ENCODE measurements at places on chromosomes 1 and 21.

DNA sequence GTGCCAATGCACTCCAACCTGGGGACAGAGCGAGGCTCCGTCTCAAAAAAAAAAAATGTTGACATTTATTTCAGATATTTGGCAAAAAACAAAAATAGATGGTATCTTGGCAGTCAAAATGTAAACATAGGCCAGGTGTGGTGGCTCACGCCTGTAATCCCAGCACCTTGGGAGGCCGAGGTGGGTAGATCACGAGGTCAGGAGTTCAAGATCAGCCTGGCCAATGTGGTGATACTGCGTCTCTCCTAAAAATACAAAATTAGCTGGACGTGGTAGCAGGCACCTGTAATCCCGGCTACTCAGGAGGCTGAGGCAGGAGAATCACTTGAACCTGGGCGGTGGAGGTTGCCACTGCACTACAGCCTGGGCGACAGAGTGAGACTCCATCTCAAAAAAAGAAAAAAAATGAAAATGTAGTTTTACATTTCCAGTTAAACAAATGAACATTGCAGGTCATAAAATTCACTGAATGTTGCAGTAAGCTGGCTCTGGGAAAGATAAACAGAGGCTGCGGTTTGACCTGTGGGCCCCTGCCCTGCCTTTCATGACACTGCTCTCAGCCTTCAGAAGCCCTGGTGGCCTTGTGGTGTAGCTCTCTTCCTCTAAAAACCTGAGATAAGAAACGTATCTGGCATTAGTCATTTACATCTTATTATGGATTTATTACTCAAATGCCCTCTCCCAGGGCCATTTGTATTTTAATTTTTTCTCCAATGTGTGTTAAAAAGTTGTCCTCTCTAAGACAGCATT lies 12.2 kb upstream of the SLC44A3 start:
- DNase-seq = no peak

GRCh38 chr21:39575775-39576174 lies 37.0 kb upstream of the B3GALT5 start:
- no peak for DNase-seq

DNA sequence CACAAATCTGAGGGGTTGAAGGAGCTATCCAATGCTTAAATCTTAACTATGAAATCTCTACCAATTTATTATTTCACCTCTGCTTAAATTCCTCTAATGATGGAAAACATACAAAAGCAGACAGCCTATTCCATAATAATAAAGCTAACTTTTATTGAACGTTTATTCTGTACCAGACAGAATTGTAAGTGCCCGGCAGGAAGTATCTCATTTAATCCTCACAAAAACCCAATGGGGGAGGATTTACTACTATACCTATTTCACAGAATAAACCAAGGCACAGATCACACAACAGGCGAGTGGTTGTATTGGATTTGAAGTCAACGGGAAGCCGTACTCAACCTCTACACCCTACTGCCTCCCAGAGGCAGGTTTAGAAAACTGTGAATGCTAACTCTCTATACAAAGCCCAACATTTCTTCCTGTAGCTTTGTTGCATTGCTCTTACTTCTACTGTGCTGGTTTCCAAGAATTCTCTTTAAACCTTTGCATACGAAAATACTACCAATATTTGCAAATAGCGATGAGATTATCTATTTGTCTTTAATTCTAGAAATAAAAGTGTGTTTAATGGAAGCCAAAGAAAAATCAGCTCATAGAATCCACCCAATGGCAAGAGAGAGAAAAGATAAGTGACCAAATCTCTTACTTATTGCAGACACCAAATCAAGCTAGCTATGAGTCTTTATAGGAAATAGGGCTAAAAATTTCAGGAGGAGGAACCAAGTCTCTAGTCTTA lies 33.5 kb upstream of the C1orf53 start:
- peak; percentile 46 for DNase-seq

DNA sequence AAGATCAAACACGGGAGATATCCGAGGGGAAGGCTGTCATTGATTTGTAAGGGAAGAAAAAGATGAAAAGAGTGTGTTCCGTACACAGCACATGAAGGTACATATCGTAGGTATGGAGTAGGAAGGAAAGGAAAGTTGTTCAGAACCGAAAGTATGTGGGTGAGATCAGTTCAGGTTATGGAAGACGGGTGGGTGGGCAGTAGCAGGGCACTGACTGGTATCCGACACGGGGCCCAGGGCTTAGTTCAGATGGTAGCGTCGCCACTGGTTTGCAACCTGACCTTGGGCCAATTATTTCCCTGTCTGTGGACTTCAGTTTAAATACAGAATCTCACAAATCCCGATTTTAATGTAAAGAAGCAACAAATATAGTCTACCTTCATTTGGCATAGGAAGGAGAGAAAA lies 27.8 kb upstream of the A3GALT2 start:
- no peak for DNase-seq

DNA sequence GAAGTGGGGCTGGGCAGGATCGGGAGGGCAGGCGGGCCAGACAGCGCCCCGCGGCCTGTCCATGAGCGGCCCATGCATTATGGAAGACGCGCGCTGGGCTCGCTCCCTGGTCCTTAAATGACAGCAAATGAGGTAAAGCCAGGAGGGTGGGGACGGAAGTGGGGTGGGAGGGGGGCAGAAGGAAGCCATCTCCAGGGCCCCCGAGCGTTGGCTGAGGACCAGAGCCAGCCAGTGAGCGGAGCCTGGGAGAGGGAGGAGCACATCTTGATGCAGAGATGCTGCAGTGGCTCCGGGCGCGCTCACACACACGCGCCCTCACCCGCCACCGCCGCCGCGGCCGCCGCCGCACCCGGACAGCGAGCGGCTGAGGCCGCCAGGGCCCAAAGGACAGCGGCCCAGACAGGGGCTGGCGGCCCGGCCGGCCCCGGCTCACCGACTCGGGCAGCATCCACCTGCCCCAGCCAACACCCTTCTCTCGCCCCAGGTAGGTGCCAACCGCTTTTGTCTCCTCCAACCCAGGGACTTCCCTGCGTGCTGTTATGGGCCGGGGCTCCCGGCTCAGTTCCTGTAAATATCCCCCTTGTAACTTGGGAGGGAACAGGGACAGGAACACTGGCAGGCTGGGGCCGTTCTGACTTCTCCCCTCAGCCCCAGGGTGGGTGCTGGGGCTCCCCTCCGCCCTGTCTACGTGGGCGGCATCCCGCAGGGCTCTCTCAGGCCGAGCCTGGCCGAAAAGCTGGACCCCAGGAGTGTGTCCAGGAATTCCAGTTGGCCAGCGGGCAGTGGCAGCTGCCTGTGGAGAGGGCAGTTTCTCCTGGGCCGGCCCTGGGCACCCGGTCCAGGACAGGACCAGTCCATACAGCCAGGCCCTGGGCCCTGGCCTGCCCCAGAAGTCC lies at the start of gene CNTN2:
CNTN2 (plus strand) TSS at position 302 of the 896 bp plus-strand sequence. CDS start 9,974 bp downstream, outside the sequence.
- DNase-seq = no peak

GRCh38 chr1:59218521-59219236 lies 78.2 kb upstream of the FGGY start:
- no peak for DNase-seq

DNA sequence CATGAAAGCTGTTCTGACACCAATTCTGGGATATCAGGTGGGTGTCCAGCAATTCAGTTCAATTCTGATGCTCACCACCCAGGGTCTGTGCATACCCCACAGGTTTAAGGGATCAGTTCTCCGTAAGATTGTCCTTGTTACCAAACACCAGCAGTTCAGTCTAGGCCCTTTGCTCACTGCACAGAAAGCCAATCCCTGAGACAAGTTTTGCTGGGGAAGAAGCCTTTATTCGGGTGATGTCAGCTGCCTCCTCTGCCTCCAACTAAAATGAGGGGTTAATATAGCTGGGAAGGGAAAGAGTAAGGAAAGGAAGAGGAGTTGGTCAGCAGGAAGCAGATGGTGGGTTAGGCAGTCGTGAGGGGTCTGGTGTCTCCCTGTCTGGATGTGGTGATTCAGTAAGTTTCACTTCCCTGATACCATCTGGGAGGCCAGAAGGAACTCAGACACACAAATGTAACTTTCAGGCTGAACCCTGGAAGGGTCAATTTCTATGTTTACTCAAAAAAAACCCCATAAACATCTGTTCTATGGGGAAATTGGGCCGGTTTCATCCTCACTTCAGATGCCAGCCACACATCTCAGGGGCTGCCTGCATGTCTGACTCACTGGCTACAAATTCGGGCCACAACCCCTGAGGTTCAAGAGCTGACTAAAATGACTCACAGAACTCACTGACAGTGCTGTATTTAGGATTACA lies 83.3 kb upstream of the PGBD5 start:
- DNase-seq = no peak

DNA sequence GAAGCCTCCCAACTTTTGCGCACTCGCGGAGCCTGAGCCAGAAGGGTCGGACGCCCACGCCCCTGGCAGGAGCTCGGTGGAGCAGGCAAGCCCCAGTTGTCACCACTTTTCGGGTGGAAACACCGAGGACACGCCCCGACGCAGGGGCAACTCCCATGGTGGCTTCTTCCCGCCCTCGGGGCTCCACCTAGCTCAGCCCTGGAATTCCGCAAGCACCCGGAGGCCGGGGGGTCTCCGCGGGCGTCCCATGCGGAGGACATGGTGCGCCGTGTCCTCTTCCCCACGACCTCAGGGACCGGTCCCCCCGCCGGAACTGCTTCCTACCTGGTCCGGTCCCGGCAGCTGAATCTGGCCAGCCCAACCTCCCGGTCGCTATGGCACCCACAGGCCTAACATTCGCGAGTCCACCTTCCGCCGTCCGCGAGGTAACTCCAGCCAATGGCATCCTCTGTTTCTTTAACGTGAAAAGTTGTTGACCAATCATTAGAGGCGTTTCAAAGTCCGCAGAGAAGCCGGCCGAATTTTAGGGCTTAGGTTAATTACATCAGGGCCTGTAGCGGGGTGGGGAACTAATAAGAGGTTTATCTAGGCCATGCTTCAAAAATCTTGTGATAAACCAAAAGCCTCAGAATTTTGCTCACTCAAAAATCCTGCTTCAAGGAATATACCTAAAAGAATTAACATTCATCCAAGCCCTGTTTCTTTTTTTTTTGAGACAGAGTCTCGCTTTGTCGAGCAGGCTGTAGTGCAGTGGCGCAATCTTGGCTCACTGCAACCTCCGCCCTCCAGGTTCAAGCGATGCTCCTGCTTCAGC lies at the start of gene STPG1:
STPG1 (minus strand) TSS at position 433 of the 814 bp plus-strand sequence. CDS start 12,394 bp downstream, outside the sequence.
- DNase-seq = peak; percentile 84

DNA sequence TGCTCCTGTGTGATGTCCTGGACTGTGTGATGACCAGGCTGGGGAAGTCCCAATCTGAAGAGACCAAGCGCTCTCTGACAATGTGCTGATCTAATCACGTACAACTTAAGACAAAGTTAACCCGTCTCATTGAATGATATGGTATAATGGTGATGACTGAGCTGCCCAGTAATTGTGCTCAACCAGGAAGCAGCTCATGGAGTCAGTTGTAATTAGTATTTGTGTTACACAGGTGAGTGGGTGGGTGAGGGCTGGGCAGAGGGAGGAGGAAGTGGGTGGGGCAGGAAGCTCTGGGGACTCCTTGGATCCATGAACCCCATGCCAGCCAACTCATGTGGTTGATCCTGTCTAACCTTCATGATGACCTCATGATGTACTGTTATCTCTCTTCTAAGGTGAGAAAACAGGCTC lies 8.7 kb upstream of the ECE1 start:
- DNase-seq = no peak

Measured in NCI-H2171 treated with DMSO at 0.1 percent for 48 hours (cell line).